ENCODE measurements at places on chromosomes 2 and 18. TPM values are rescaled to one million over a fixed set of nuclear protein-coding genes. Genes with fewer than 3 reads are reported as not detected.

The SRD5A2 gene
- not detected for total RNA-seq

The VSNL1 gene
- total RNA-seq: not detected

The ASB18 gene
- not detected for total RNA-seq

The CFAP65 gene
- total RNA-seq: not detected

The PRKAG3 gene
- total RNA-seq: 0.19 TPM

The APCDD1 gene
- total RNA-seq: 10.9 TPM
